ENCODE measurements at places on chromosomes 2 and 18. TPM values are rescaled to one million over a fixed set of nuclear protein-coding genes. Genes with fewer than 3 reads are reported as not detected.

Gene SPEG
- 26.4 TPM for total RNA-seq

Gene SCYGR4
- not detected for total RNA-seq

Gene STPG4
- 0.72 TPM for total RNA-seq

Gene RASGRP3
- 0.72 TPM for total RNA-seq

DNA sequence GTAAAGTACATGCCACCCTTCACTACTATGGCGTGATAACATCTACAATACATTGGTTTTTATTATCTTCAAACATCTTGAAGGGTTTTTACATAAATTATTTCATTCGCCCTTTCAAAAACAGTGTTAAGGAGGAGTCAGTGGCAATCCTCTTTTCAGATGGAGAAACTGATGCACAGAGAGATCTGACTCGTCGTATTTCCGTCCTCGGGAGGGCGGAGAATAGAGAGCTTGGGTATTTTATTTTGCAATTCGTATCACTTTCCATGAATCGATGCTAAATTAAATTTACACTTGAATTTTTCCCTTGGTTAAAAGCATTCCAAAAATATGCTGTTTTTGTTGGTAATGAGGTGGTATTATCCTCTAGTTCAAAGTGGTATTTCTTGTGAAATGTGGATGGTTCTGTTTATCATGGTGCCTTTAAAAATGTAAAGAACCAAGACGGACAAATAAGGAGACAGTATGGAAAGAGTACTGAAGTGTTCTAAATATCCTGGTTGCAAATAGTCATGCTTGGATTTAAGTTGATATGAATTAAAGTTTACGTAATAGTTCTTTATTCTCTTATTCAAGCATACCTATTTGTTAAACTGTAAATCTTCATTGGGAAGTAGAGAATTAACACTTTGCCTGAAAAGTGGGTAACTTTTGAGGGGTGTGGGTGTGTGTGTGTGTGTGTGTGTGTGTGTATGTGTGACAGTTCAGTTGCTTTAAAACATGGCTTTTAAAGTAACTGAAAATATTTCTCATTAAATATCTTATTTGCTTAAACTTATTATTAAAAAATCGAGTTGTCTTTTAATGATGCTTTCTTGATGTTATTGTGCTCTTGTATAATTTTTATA is 5.6 kb downstream of the PHLPP1 start:
- no peak for DNase-seq

GRCh38 chr18:69680123-69680522 is 267.6 kb downstream of the CD226 start:
- DNase-seq, result no peak

- DNase-seq, result no peak
Observed at GRCh38 chr2:55842046-55842445, 81.5 kb downstream of the EFEMP1 start.

DNA sequence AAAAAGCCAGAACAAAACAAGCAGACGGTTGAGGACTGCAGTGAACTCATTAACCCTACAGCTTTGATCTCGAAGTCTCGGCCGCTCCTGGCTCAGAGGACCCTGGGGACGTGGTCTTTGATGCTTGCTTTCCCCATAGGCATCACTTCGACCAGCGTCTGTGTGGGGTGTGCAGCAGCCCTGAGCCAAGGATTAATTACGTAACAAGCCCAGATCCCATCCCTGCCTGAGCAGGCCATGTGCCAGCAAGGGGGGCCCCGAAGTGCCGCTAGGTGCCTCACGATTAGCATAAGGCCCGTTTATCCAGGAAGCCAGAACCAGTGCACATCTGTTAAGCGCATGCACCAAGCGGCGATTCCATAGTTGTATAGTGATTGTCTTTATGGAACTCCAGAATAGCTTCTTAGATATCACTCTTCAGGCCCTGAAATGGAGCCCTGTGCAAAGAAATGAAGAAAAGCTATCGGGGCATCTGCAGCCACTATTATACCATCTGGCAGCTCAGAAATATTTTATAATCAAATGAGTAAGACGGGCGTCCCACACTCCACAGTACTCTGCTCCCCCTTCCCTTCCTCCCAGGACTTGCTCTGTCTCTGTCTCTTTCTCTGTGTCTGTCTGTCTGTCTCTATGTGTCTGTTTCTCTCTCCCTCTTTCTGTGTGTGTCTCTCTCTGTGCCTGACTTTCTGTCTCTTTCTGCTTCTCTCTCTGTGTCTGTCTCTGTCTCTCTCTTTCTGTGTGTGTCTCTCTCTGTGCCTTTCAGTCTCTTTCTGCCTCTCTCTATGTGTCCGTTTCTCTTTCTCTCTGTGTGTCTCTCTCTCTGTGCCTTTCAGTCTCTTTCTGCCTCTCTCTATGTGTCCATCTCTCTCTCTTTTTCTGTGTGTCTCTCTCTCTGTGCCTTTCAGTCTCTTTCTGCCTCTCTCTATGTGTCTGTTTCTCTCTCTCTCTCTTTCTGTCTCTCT is 41.7 kb downstream of the HPCAL1 start:
- DNase-seq, result no peak

DNA sequence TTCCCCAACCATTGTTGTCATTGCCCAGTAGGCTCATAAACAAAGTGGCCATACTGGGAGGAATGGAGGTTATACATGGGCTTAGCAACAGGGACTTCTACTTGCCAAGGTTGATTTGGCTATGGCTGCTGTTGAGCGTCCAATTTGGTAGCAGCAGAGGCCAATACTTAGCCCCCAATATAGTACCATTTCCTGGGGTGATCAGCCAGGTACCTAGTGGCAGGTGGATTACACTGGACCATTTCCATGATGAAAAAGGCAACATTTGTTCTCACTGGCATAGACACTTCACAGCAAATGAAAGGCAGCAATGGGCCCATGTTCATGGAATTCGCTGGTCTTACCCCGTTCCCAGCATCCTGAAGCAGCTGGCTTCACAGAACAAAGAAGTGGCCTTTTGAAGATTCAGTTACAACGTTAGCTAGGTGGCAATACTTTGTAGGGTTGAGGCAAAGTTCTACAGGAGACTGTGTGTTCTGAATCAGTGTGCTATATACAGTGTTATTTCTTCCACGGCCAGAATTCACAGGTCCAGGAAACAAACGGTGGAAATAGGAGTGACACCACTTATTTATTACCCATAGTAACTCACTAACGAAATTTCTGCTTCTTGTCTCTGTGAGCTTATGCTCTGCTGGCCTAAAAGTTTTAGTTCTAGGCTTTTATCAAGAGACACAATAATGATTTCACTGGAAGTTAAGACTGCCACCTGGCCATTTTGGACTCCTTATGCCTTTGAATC is 37.5 kb downstream of the FBXO11 start:
- no peak for DNase-seq

- DNase-seq, result no peak
Observed at GRCh38 chr2:61707984-61708852, 145.6 kb downstream of the FAM161A start.

GRCh38 chr18:47775961-47776360 is 154.5 kb downstream of the SMAD2 start:
- DNase-seq, result no peak

GRCh38 chr2:235112365-235112764 is 160.5 kb downstream of the SH3BP4 start:
- no peak for DNase-seq

DNA sequence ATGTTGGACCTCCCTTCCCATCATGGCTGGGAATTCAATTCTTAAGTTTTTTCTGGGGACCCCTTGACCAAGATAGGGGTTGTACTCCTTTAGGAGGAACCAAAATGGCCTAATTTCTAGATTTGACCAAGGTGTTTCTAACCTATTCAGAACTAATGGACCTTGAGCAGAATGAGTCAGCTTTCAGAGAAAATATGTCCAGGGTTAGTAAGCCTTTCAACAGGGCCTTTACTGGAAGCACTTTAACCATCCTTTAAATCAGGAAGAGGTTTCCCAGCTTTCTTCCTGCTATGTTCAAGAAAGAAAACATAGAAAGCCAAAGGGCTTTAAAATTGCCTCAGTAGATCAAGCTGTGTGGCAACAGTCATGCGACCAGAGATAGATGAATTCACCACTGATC is 1184.9 kb upstream of the ACVR2A start:
- DNase-seq, result no peak

DNA sequence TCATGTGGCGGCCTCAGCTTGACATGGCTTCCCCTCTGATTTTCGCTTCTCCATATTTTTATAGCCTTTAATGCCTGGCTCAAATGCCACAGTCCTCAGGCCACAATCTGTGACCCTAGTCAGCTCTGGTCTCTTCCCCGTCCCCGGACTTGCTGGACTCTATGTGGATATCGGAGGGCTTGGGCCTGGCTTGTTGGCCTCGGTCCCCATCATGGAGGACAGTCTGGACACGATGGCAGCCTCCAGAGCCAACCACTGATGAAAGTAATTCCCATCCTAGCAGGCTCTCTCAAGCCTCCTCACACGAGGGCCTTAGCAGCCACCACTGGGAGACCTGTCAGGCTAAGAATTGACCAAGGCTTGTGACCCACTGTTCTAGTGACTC is 61.6 kb downstream of the LPIN1 start:
- no peak for DNase-seq

GRCh38 chr2:199848389-199849130 is 2.4 kb downstream of the FTCDNL1 start:
- no peak for DNase-seq

All from osteoblast (primary cell).